Right lung (tissue), 10 donors: ENCODE measurements at places on chromosomes 6 and 20. TPM values are rescaled to one million over a fixed set of nuclear protein-coding genes. Genes with fewer than 3 reads are reported as not detected.

FYN gene
- polyA plus RNA-seq = 135 TPM

RAMACL gene
- polyA plus RNA-seq = 0.36 TPM

ROS1 gene
- 14.5 TPM for polyA plus RNA-seq

CFB gene
- polyA plus RNA-seq = 3.9 TPM

PRPH2 gene
- 3.7 TPM for polyA plus RNA-seq

ELOVL2 gene
- 5.4 TPM for polyA plus RNA-seq

RAD21L1 gene
- not detected for polyA plus RNA-seq

SLC35D3 gene
- polyA plus RNA-seq = 2.3 TPM

HTR1E gene
- polyA plus RNA-seq = 0.51 TPM

GTSF1L gene
- polyA plus RNA-seq = not detected

RGS17 gene
- polyA plus RNA-seq = 2.5 TPM

POPDC3 gene
- 1.5 TPM for polyA plus RNA-seq

CRISP2 gene
- 0.18 TPM for polyA plus RNA-seq

FOXO3 gene
- polyA plus RNA-seq = 59.4 TPM

LINC00237 gene
- not detected for polyA plus RNA-seq

ANGPT4 gene
- not detected for polyA plus RNA-seq
